ENCODE measurements at places on chromosomes 1 and 21. TPM values are rescaled to one million over a fixed set of nuclear protein-coding genes. Genes with fewer than 3 reads are reported as not detected.

Gene TCP10L
- 0.07 TPM for total RNA-seq

Gene SIM2
- total RNA-seq, result not detected

Gene CSMD2
- total RNA-seq, result 0.07 TPM

Gene IBA57
- total RNA-seq, result 3.2 TPM

Gene MYCL
- total RNA-seq, result 1.5 TPM

Gene MROH9
- total RNA-seq, result not detected

Gene MTMR11
- total RNA-seq, result not detected

Gene TRIM67
- total RNA-seq, result not detected

Gene NBPF4
- total RNA-seq, result not detected

DNA sequence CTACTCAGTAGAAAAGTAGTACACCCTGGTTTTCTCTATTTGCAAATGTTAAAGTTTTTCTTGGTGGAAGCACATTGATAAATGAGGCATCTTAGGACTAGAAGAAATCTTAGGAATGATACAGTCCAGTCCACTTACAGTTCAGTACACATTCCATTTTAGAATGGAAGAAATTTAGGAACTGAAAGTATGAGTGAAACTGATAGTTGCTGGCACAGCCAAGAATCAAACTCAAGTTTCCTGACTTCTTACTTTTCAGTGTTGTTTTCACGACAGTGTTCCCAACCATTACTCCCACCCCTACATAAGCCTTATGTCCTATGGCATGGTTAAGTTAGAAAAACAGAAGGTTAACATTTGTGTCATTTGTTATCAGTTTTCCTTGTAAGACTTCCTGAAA is 258.5 kb downstream of the BACH1 start:
- no peak overlapping the region for H3K4me3 ChIP-seq
- H3K27ac ChIP-seq, result no peak overlapping the region
- DNase-seq, result no peak
- H3K36me3 ChIP-seq, result no peaks in the 10 kb centered on the region
- H3K27me3 ChIP-seq, result no peaks in the 10 kb centered on the region

- H3K36me3 ChIP-seq, result no peaks in the 10 kb centered on the region
- no peak overlapping the region for H3K27ac ChIP-seq
- H3K4me1 ChIP-seq, result peaks cover 9% of the 10 kb centered on the region
- DNase-seq, result no peak
- no peaks in the 10 kb centered on the region for H3K27me3 ChIP-seq
- no peak overlapping the region for H3K4me3 ChIP-seq
Observed at GRCh38 chr1:1915911-1916840, 1.1 kb downstream of the CALML6 start.

- H3K27ac ChIP-seq, result no peak overlapping the region
- no peaks in the 10 kb centered on the region for H3K36me3 ChIP-seq
- H3K4me3 ChIP-seq, result peak overlapping the region; percentile 51
- H3K4me1 ChIP-seq, result peaks cover 18% of the 10 kb centered on the region
- no peaks in the 10 kb centered on the region for H3K27me3 ChIP-seq
Observed at GRCh38 chr21:16194095-16194787, 464.5 kb downstream of the USP25 start.

DNA sequence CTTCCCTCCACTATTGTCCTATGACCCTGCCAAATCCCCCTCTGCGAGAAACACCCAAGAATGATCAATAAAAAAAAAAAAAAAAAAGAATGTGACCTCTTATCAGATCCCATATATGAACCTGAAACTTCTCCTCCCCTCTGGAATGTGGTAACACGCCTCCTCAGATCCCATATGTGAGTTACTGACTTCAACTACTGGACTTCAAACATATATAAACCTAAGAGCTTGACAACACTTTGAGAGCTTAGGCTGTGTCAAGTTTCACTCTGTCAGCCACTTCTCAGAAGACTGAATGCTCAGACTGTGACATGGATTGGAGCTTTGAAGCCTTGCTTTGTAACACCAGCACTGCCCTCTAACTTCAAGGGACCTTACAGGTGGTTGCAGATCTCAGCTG is 148.4 kb downstream of the COP1 start:
- H3K4me1 ChIP-seq, result no peaks in the 10 kb centered on the region
- H3K4me3 ChIP-seq, result no peak overlapping the region
- no peaks in the 10 kb centered on the region for H3K27me3 ChIP-seq
- H3K27ac ChIP-seq, result no peak overlapping the region

DNA sequence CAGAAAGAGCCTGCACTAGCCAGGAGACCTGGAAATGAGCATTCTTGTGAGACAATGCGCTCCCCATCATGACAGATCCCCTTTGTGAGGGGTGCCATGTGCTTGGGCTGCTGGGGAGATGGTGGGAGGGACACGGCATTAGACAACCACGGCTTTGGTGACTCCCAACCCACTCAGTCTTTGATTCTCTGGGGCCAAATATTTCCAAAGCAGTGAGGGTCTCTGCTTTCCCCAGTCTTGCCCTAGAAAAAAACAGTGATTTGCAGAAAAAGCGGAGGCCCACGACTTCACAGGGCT is 10.2 kb downstream of the SLC45A3 start:
- no peak overlapping the region for H3K4me3 ChIP-seq
- H3K36me3 ChIP-seq, result no peaks in the 10 kb centered on the region
- no peak for DNase-seq

DNA sequence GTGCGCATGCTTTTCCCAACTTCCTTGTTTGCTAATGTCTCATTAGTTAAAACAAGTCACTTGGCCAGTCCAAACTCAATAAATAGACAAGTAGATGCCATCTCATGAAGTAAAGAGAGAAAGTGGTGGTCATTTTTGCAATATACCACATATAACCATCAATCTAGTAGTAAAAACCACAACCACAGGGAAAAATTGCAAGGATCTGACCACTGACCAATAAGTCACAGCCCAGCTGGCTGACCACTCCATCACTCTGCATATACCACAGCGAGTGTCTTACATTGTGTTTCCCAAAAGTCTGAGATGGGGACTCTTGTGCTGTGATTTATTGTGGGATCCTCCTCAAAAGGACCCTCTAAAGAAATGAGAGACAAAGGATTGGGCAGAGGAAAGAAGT is 76.0 kb downstream of the FH start:
- H3K36me3 ChIP-seq, result no peaks in the 10 kb centered on the region
- H3K27me3 ChIP-seq, result no peaks in the 10 kb centered on the region
- H3K4me3 ChIP-seq, result no peak overlapping the region
- H3K27ac ChIP-seq, result no peak overlapping the region
- H3K4me1 ChIP-seq, result no peaks in the 10 kb centered on the region

- H3K4me3 ChIP-seq, result no peak overlapping the region
- no peaks in the 10 kb centered on the region for H3K36me3 ChIP-seq
- DNase-seq, result no peak
- no peaks in the 10 kb centered on the region for H3K4me1 ChIP-seq
- no peaks in the 10 kb centered on the region for H3K27me3 ChIP-seq
Observed at GRCh38 chr1:1004420-1004779, 4.5 kb upstream of the HES4 start.

DNA sequence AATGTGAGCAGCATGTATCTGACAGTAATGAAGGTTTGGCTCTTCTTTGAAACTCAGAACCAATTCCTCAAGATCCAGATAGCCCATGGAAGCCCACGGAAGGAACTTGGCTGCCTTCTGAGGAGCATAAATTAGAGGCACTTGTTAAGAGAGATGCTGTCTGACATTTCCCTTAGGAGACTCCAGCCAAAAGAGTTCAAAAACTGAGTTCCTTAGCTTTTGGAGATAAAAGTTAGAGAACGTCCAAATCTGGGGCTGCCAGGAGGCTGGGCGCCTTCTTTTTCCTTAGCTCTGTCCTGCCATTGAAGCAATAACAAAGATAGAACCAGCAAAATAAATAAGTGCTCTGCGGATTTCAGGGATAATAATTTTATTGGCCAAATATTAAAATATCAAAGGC is 439.6 kb upstream of the USP24 start:
- H3K27me3 ChIP-seq, result no peaks in the 10 kb centered on the region
- H3K27ac ChIP-seq, result no peak overlapping the region
- no peaks in the 10 kb centered on the region for H3K36me3 ChIP-seq
- H3K4me1 ChIP-seq, result no peaks in the 10 kb centered on the region
- no peak for DNase-seq
- no peak overlapping the region for H3K4me3 ChIP-seq

DNA sequence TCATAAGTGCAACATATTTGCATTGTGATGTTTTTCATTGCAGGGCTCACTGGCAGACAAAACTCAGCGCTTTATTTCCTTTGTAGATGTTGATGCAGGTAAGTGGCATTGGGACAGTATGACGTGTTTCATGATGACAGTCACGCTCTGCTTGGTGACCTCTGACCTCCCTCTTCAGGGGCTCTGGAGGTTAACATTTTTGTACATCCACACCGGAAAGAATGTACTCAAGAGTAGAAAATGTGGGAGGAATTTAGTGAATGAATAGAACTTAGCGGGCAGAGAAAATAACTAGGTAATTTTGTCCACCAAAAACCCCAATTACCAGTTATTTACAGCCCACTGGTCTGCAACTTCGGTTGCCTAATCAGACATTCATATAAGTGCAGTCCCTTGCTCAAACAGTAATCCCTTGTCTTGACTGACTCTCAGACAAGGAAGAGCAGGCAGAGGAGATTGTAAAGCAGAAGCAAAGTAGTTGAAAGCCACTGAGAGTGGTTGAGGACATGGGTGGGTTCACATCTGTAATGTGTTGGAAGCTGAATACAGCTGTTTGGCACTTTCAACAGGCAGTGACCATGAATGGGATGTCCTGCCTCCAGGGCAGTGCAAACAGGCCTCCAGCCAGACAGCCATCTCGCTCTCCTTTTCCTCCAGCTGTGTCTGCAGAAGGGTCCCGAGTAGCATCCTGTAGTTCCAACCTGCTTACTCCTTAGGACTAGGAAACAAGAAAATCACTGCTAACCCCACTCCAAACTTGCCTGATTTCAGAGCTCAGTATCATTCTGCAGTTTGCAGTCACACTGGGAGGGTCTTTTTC is 188.9 kb downstream of the NRIP1 start:
- no peaks in the 10 kb centered on the region for H3K36me3 ChIP-seq
- DNase-seq, result no peak
- no peak overlapping the region for H3K4me3 ChIP-seq
- H3K4me1 ChIP-seq, result no peaks in the 10 kb centered on the region

DNA sequence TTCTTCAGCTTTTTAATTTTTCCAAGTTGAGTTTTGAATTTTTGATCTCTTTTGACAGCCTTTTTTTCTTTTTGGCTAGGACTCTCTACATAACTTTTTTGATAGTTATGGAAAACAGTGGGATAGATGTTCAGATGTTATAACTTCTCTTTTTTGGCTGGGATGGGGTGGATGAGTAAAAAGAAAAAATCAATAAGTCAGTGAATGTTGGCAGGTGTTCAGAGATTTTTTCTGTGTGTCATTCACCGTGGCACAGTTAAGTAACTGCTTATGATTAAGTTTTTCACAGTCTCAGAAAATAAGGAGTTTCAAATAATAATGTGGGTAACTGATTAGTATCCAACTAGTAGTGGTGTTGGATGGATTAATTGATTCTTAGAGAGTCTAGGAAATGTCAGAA is 24.0 kb downstream of the HS2ST1 start:
- no peak for DNase-seq
- no peak overlapping the region for H3K27ac ChIP-seq
- no peak overlapping the region for H3K4me3 ChIP-seq
- peaks cover 30% of the 10 kb centered on the region for H3K4me1 ChIP-seq
- no peaks in the 10 kb centered on the region for H3K27me3 ChIP-seq
- no peaks in the 10 kb centered on the region for H3K36me3 ChIP-seq

GRCh38 chr1:18211764-18212163 is 104.2 kb downstream of the IGSF21 start:
- DNase-seq, result no peak
- no peaks in the 10 kb centered on the region for H3K27me3 ChIP-seq
- H3K4me1 ChIP-seq, result no peaks in the 10 kb centered on the region
- no peak overlapping the region for H3K4me3 ChIP-seq
- H3K27ac ChIP-seq, result no peak overlapping the region
- H3K36me3 ChIP-seq, result no peaks in the 10 kb centered on the region

GRCh38 chr21:26554365-26554764 is 18.7 kb downstream of the CYYR1 start:
- H3K27ac ChIP-seq, result no peak overlapping the region
- H3K4me3 ChIP-seq, result no peak overlapping the region
- no peaks in the 10 kb centered on the region for H3K4me1 ChIP-seq
- DNase-seq, result no peak
- no peaks in the 10 kb centered on the region for H3K36me3 ChIP-seq

DNA sequence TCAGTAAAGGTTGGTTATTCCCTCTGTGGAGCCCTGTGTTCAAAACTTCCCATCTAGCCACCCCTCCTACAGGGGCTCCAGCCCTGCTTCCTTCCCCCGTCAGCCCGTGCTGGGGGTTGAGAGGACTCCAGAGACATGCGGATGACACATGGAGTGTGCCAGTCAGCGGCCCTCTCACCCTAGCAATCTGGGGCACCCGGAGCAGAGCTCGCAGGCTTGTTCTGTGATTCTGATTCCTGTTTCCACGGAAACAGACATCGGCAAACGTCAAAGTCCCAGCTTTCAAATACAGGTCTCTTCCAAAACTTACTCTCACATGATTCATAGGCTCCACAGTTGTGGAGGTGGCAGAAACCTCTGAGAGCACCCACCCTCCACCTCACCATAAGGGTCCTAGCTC is 9.8 kb upstream of the SSBP3 start:
- no peaks in the 10 kb centered on the region for H3K4me1 ChIP-seq
- no peaks in the 10 kb centered on the region for H3K36me3 ChIP-seq
- H3K4me3 ChIP-seq, result no peak overlapping the region
- no peak for DNase-seq
- no peak overlapping the region for H3K27ac ChIP-seq
- no peaks in the 10 kb centered on the region for H3K27me3 ChIP-seq

DNA sequence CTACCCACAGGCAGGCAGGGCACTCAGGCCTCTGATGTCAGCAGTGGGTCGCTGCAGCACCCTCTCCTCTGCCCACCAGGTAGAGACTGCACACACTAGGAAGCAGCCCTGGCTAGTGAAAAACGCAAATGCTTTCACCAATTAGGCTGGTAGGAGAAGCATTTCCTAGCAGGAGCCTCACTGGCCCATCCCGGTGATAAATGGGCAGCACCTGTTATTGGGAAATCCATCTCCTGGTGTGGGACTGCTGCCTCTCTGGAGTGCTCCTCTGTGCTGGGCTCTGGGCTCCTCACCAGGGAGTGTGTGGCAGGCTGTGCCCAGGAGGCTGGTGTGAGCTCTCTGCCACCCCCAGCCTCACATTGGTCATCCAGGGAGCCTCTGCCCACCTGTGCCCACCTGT is 28.6 kb downstream of the LRP8 start:
- no peaks in the 10 kb centered on the region for H3K27me3 ChIP-seq
- H3K27ac ChIP-seq, result no peak overlapping the region
- H3K36me3 ChIP-seq, result no peaks in the 10 kb centered on the region
- peaks cover 8% of the 10 kb centered on the region for H3K4me1 ChIP-seq

Measured in Karpas-422 (cell line).